ENCODE measurements at places on chromosomes 7 and 10.

- DNase-seq = no peak
Measured at GRCh38 chr10:129579228-129579627, 112.2 kb downstream of the MGMT start.

GRCh38 chr10:3734111-3734510 lies 50.9 kb downstream of the KLF6 start:
- DNase-seq = no peak

- DNase-seq = no peak
Measured at GRCh38 chr7:13992596-13992964, 3.1 kb upstream of the ETV1 start.

DNA sequence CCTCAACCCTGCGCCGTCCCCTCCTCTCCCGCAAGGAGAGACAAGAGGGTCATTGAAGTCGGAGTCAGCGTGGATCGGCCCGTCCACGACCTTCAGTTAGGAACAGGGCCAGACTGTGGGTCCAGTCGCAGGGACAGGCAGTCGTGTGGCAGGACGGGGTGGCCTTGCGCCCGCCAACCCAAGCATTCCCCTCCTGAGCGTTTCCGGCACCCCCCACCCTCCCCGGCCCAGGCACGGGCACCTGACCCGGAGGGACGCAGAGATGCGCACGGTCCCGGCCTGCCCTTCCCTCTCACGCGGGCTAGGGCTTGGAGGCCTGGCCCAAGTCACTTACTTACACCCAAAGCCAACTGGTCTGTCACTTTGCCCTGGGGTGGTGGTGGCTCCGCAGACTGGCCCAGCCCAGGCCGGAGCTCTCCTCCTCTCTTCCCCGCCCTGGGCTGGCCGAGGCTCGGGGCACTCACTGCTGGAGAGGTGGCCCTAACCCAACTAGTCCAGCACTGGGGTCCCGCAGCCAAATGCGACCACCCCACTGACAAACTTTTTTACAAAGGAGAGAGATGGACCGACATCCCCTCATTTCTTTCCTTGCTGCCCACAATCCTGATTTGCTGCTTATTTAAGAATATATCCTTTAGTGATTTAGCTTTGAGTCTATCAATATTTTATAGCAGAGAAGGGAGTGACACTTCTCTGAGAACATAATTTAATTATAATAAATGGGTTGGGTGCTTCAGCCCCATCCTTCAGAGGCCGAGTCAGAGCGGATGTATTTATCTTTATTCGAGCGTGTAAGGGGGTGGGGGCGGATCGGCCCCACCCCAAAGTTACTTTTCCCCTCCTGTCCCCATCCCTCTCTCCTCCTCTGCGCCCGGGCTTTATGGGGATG lies 1.2 kb upstream of the UNCX start:
- no peak for DNase-seq

- no peak for DNase-seq
Measured at GRCh38 chr10:132115732-132116131, 50.0 kb downstream of the JAKMIP3 start.

DNA sequence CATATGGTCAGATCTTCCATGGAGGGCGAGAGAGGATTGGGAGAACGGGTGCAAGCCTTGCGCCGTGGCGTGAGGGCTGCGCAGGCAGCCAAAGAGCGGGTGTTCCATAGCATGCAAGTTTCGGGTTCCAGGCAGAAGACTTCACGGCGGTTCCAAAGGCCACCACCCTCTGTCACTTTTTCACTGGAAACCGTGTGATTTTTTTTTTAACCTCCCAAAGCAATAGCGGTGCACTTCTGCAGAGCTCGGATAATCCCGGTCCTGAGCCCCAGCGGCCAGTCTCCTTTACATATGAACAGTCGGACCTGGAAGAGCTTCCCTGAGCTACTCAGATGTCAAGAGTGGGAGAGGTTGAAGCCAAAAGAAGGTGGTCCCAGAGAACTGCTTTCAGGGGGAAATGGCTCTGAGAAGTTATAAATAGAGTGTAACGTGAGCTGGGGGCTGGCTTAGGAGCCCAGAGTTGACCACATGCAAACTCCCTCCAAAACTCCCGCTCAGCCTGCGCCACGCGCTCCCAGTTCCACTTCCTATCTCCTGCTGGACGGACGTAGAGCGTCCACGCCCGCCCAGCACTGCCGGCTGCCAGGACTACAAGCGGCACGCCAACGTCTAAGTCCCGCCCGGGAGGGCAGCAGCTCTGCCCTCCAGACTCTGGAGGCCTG lies at the start of gene MEOX2:
Gene MEOX2, minus strand, starts transcription at position 389 of the 662 bp plus-strand sequence. Its CDS starts 281 bp downstream, at position 108.
- DNase-seq = no peak

GRCh38 chr10:75431180-75432111 lies at the start of gene LRMDA:
Gene LRMDA, plus strand, starts transcription at chr10:75431624.
- DNase-seq = peak; percentile 91

GRCh38 chr10:118349235-118349634 lies 7.1 kb upstream of the FAM204A start:
- DNase-seq = no peak

GRCh38 chr7:41134300-41135255 lies 568.3 kb downstream of the INHBA start:
- DNase-seq = peak; percentile 75

DNA sequence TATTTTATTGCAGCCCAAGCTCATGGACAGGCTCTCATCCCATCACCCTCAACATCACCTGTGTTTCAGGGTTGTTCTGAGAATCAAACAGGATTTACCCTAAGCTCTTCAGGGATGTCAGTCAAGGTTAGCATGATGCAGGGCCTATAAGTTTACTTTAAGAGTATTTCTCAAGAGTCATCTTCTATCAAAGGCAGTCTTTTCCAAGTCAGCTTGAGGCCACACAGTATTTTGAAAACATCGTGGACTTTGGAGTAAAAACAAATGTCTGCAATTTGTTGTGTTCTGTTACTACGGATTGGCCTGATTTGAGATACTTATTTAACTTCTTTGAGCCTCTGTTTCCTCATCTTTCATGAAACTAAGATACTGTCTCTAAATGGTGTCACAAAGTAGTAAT lies 42.0 kb upstream of the NRP1 start:
- no peak for DNase-seq

GRCh38 chr7:67743501-67743900 lies 746.9 kb downstream of the TYW1 start:
- no peak for DNase-seq

- DNase-seq = no peak
Measured at GRCh38 chr10:58459069-58459468, 53.6 kb upstream of the BICC1 start.

- peak; percentile 25 for DNase-seq
Measured at GRCh38 chr7:132652507-132652906, 76.2 kb upstream of the PLXNA4 start.

- no peak for DNase-seq
Measured at GRCh38 chr10:61992671-61993668, 91.5 kb downstream of the ARID5B start.

DNA sequence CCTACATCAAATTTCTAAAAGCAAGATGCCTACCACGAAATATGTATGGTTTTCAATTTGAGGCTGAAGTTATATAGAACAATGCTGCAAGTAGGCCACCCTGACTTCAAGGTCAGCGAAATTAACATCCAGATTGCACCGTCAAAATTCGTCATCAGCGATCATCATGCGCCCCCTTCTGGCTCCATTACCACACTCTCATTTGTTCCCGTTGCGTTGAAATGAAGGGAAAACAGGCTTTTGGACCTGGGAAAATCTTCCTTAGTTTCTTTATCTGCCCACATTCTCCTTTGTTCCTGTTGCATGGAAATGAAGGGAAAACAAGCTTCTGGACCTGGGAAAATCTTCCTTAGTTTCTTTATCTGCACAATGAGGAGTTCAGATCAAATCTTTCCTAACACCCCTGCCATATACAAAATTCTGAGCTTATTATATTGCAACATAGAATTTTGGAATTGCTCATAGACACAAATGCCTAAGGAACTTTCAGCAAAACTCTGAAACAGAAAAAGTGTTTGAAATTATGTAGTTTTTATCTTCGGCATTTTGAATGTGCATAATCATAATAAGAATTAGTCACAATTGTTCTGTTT lies 98.2 kb upstream of the PRKCQ start:
- peak; percentile 67 for DNase-seq

DNA sequence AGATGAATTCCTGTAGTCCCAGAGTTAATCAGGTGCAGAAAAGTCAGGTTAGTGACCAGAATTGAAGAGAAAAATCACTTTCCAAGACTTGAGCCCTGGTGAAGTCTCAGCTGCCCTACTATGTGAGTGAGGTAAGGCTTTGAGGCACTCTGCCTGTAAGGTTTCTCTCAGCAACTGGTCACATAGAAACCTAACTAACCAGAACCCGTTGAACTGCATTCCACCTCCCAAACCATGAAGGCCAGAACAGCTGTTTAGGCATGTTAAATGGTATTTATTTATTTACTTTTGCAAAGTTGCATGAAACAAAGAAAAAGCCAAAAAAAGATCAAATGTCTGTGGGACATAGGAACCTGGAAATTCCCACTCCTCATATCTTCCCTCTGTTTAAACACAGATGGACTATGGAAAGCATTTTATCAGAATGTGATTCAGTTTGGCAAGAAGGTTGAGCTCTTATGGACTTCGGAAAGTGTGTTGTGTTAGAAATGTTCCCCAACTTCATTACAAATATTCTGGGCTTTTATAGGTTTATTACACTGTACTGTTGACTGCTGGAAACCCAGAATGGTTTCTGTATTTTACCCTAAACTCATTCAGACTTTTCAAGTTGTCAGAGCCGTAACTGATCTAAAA lies 12.8 kb upstream of the GPR85 start:
- DNase-seq = no peak

GRCh38 chr7:15043931-15044330 lies 141.4 kb upstream of the DGKB start:
- DNase-seq = no peak

Data from Kasumi-1 (cell line).